ENCODE measurements at places on chromosomes 12 and 14.

DNA sequence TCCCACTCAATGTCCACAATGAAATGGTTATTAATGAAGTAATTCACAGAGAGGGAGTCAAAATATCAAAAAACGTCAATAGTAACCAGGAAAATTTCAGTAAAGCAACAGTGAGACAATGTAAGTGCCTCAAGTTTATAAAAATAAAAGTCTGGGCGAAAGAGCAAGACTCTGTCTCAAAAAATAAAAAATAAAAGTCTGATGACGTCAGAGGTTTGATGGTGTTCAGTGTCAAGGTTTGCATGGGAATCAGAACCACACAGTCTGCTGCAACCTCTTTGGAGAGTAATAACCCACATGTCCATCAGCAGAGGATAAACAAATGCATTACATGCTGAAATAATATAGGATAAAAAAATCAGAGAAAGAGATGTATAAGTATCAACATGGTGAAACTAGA, 152.4 kb downstream of the ASCL1 start:
- no peak for DNase-seq

GRCh38 chr12:121297435-121297991, 1.0 kb upstream of the CAMKK2 start:
- DNase-seq, result no peak

DNA sequence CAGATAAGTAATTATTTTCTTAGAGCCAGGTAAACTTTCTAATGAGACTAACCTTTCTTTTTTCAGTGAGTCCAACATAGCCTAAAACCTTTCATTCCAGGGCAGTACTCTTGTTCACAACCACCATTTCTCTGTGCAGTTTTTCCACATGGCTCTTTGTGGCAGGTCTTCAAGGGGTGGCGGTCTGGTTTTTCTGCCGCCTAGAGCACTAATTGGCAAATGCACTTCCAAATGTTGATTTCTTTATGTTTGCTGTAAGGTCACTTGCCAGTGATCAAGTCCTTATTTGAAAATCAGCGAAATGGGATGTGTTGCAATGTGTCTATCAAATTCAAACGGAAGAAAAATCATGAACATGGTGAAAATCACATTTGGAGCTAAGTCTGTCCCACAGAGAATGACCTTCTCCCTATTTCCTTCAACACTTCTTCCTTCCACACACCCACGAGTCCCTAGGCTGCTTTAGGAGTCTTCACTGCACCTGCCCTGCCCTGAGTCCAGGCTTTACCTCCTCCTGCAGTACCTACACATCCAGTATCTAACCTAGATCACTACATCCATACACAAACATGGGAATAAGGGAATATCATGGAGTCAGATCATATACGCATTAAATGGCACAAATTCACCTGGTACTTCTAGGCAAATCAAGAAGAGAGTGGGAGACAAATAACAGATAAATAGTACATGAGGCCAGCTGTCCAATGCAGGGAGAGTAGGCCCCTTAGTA, 1.9 kb downstream of the SRGAP1 start:
- no peak for DNase-seq

GRCh38 chr14:101004954-101005353, 101.4 kb upstream of the RTL1 start:
- no peak for DNase-seq

DNA sequence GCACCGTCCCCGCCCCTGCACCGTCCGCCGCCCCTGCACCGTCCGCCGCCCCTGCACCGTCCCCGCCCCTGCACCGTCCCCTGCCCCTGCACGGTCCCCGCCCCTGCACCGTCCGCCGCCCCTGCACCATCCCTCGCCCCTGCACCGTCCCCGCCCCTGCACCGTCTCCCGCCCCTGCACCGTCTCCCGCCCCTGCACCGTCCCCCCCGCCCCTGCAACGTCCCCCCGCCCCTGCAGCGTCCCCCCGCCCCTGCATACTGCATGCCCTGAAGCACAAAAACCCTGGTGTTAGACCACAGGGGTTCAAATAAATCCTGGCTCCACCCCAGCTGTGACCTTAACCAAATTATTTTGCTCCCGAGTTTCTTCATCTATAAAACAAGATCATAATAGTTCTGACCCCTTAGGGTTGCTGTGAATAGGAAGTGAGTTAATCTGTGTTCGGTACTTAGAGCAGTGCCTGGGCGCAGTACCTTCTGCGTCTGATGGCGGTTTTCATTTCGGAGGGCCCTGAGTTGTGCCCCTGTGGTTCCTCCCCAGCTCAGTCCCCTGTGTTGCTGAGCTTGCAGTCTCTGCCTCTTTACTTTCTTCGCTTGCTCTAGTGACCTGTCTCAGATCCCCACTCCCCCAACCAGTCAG, 38.1 kb downstream of the ESRRB start:
- no peak for DNase-seq

- DNase-seq, result no peak
Observed at GRCh38 chr12:1865284-1865866, 45.0 kb downstream of the LRTM2 start.

- DNase-seq, result no peak
Observed at GRCh38 chr12:80118565-80119324, 19.4 kb downstream of the OTOGL start.

GRCh38 chr12:47547077-47547476, 158.8 kb downstream of the RPAP3 start:
- DNase-seq, result no peak

DNA sequence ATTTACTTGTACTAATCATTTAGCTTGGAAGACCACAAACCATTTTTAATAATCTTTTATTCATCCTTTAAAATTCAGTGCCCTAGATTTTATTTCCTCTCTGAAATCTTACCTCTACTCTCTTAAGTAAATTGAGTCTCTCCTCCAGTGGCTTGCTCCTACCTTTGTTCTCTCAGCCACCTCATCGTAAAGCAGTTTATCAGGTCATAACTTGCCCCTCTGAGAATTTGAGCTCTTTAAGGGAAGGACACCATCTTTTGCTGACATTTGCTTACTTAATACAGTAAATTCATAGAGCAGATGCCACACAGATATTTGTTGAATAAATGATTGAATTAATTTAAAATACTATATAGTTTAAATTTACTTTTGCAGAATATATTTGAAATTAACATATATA, 794.3 kb downstream of the C12orf50 start:
- no peak for DNase-seq

DNA sequence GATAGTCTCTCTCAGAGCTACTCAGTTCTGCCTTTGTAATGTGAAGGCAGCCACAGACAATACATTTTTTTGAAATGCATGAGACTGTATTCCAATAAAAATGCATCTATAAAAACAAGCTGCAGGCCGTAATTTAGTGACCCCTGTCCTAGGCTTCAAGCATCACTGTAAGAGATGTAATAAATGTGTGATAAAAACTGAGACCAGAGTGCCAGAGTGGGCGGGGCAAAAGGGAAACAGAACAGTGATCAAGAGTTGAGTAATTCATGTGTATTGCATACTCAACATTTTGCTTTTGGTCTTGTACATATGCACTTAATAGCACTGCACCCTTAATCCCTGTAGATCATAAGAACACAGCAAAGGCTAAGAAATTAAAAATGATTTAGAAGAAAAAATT, 743.5 kb downstream of the DIO2 start:
- no peak for DNase-seq

DNA sequence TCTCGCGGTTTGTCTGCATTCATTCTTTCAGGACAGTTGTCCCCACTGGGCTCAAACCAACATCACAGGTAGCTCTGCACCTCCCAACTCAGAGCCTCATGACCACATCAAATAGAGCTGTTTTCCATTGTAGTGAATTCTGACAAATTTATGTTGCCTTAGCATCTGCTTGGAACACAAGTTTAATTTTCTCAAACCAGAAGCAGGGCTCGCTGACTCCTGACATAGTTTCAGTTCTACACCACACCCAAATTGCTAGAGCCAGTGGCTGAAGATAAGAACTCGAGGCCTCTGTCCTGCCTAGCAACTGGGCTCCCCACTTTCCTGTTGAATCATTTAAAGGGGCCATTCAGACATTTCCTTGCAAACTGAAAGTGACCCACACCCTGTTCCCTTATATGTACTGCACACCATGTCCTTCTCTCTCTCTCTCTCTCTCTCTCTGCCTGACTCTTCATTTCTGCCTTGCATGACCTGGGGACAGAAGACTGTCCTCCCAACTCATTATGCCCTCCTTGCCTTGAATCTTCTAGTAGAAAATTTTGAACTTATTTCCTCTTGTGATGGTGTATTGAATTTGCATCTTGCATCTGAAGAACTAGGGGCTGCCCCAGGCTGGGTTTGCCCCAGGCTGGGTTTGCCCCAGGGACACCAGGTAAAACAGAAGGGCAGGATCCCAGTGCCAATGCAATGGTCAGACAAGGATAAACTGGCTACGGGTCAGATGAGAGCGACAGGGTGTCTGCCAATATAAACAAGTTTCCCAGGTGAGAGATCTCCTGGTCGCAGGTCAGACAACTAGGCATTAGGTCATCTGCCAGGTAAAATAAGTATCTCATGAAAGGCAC, 9.7 kb upstream of the WSCD2 start:
- no peak for DNase-seq

DNA sequence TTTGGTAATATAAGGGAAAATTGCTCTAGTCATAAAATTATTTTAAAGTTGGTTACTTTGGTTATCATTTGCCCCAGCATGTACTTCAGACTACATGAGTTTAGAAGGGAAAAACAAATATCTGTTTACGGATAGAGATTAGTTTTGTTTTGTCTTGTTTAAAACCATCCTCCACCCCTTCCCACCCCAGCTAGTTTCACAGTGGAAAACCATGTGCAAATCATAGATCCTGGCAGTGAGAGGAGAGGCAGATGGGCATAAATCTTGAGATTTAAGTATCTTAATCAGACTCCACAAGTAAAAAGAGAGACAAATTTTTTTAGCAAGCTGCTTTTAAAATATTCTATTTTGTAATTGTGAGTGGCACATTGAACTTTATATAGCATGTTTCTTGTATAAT, 424.7 kb downstream of the TMEM117 start:
- DNase-seq, result no peak

- no peak for DNase-seq
Observed at GRCh38 chr12:94507455-94507854, 47.8 kb upstream of the CEP83 start.

GRCh38 chr12:20268121-20268732, 100.1 kb upstream of the PDE3A start:
- no peak for DNase-seq

DNA sequence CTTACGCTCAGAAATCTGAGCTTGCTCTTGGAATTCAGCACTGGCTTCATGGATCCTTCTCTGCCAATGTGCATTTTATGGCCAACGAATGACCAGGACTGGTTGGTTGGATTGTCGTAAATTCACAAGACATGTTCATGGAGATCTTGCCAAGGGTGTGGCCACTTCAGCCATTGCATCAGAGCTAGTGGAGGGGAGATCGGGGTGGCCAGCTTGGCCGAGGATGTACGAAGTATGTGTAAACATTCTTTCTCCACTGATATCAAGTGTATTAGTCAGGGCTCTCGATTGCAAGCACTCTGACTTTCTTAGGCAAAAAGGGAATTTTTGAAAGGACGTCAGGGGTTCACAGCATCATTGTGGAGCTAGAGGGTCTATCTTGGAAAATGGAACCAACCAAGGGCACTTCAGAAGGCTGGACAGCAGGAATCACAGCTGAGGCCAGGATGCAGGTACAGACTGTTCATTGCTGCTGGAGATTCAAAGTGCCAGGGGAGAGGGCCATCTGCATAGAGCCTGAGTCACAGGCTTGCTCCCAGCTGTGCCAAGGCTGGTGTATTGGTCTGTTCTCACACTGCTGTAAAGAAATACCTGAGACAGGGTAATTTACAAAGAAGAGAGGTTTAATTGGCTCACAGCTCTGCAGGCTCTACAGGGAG, 32.9 kb upstream of the ADGRD1 start:
- no peak for DNase-seq

DNA sequence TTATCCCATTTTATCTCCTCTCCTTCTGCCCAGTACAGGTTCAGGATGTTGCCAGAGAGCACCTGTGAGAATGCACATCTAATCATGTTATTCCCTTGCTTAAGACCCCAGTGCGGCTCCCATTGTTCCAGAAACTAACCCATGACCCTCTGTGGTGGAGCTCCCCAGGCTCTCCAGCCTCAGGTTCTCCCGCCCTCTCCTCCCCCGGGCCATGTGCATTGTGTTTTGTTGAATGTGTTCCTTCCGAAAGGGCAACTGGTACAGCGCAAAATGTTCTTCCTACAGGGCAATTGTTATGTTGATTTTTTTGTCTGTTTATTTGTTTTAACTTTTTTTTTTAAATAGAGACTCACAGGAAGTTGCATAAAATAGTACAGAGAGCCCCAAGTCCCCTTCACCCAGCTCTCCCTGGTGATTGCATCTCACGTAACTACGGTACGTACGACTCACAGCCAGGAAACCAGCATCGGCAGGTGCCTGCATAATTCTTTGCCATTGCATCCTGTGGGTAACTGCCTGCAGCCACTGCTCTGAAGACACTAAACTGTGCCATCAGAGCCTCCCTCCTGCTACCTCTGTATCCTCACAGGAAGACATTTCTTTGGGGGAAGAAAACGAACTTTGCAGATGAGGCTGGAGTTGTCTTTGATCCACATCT, 31.2 kb downstream of the TMEM132C start:
- DNase-seq, result no peak

GRCh38 chr12:57090924-57091637, 2.2 kb downstream of the NAB2 start:
- no peak for DNase-seq

- DNase-seq, result no peak
Observed at GRCh38 chr14:65297744-65298143, 114.8 kb upstream of the FUT8 start.

GRCh38 chr14:22474730-22475351, 114.2 kb downstream of the DAD1 start:
- DNase-seq, result no peak

GRCh38 chr14:32350020-32350419, 20.9 kb downstream of the AKAP6 start:
- no peak for DNase-seq

GRCh38 chr12:38664661-38665269, 240.6 kb downstream of the CPNE8 start:
- DNase-seq, result no peak

DNA sequence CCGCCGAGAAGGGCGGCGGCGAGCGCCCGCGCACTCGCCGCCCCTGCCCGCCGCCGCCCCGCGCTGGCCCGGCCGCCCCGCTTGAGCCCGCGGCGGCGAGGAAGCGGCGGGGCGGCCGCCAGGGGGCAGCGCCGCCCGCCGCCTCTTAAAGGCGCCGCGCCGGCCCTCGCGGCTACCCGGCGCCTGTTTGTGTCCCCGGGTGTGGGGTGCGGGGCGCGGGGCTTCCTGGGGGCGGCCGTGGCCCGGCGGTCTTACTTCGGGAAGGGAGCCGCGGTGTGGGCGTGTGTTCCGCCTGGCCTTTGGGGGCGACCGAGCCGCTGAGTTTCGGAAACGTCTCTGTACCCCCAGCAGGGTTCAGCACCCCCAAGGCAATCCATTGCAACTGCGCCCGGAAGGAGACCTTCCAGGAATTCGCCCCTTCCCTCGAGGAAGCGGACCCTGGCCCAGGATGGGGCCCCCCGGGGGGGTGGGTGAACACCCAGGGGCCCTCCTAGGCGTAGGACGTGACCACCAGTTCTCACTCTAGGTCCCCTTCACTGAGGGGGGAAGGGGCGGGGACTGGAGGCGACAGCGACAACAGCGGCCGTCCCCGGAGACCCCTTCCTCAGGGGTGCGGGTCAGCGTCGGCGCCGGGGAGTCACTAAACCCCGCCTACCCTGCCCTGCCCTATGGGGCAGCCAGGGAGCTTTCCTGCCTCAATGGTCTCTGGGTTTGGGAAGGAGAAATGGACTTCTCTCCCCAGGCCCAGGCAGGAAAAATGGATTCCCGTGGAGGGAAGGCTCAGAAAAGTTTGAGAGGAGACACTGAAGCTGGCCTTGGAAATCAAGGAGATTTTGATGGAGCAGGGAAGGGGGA, at the start of gene ITPK1:
TSS of gene ITPK1 (minus strand) at position 105 of the 855 bp plus-strand sequence. CDS start 762 bp downstream, outside the sequence.
- peak; percentile 47 for DNase-seq
